Naive B cell (primary cell): ENCODE measurements at places on chromosomes 6 and 20.

- no peaks in the 10 kb centered on the region for H3K4me1 ChIP-seq
- H3K36me3 ChIP-seq: peaks cover 9% of the 10 kb centered on the region
- no peaks in the 10 kb centered on the region for H3K27me3 ChIP-seq
- H3K27ac ChIP-seq: no peak overlapping the region
- no peak overlapping the region for H3K4me3 ChIP-seq
These were observed 634.6 kb downstream of the PRKN start for GRCh38 chr6:162092816-162093502.

GRCh38 chr6:52538252-52538900 lies 38.5 kb downstream of the TRAM2 start:
- no peaks in the 10 kb centered on the region for H3K27me3 ChIP-seq
- H3K4me1 ChIP-seq: peaks cover 17% of the 10 kb centered on the region
- H3K4me3 ChIP-seq: no peak overlapping the region
- no peak overlapping the region for H3K27ac ChIP-seq
- no peaks in the 10 kb centered on the region for H3K36me3 ChIP-seq

GRCh38 chr6:46215213-46215612 lies 44.4 kb upstream of the ENPP5 start:
- H3K27ac ChIP-seq: no peak overlapping the region
- peaks cover 11% of the 10 kb centered on the region for H3K4me1 ChIP-seq
- no peaks in the 10 kb centered on the region for H3K27me3 ChIP-seq
- no peaks in the 10 kb centered on the region for H3K36me3 ChIP-seq
- no peak overlapping the region for H3K4me3 ChIP-seq
- DNase-seq: no peak

- no peak overlapping the region for H3K4me3 ChIP-seq
- DNase-seq: no peak
- H3K27me3 ChIP-seq: no peaks in the 10 kb centered on the region
- no peak overlapping the region for H3K27ac ChIP-seq
- H3K36me3 ChIP-seq: no peaks in the 10 kb centered on the region
- peaks cover 45% of the 10 kb centered on the region for H3K4me1 ChIP-seq
These were observed 112.1 kb upstream of the TMEM170B start for GRCh38 chr6:11425431-11425871.

GRCh38 chr6:45657226-45657625 lies 279.5 kb upstream of the SUPT3H start:
- no peak for DNase-seq
- H3K27ac ChIP-seq: no peak overlapping the region
- no peaks in the 10 kb centered on the region for H3K36me3 ChIP-seq
- H3K4me1 ChIP-seq: peaks cover 9% of the 10 kb centered on the region
- H3K4me3 ChIP-seq: no peak overlapping the region

DNA sequence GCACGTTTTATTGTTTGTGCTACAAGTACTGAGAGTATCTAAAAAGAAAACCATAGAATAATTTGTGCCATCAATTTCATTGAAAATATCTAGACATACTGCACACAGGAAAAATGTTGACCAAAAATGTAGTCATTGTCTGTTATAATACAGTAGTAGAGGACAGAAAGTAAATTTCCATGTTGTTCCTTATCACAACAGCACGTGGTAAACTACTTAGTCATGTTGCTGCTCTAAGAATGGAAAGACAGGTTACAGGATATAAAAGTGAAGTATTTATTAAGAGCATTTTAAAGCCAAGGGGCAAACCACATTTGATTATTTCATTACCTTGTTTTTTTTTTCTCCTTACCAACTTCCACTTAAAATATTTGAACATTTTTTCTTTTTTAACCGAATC lies 89.0 kb upstream of the CEP85L start:
- no peak overlapping the region for H3K4me3 ChIP-seq
- no peak overlapping the region for H3K27ac ChIP-seq
- peaks cover 10% of the 10 kb centered on the region for H3K4me1 ChIP-seq

GRCh38 chr6:41025966-41026530 lies 13.0 kb downstream of the UNC5CL start:
- H3K27ac ChIP-seq: no peak overlapping the region
- no peaks in the 10 kb centered on the region for H3K27me3 ChIP-seq
- DNase-seq: no peak
- H3K4me3 ChIP-seq: peak overlapping the region; percentile 73

GRCh38 chr6:167116109-167116837 lies 6.6 kb upstream of the CCR6 start:
- H3K4me3 ChIP-seq: peak overlapping the region; percentile 23
- H3K27ac ChIP-seq: peak overlapping the region; percentile 95
- no peaks in the 10 kb centered on the region for H3K27me3 ChIP-seq
- H3K36me3 ChIP-seq: peaks cover 17% of the 10 kb centered on the region

GRCh38 chr6:163983679-163984078 lies 569.2 kb downstream of the QKI start:
- no peaks in the 10 kb centered on the region for H3K36me3 ChIP-seq
- H3K4me1 ChIP-seq: peaks cover 12% of the 10 kb centered on the region
- peaks cover 19% of the 10 kb centered on the region for H3K27me3 ChIP-seq
- no peak overlapping the region for H3K27ac ChIP-seq

DNA sequence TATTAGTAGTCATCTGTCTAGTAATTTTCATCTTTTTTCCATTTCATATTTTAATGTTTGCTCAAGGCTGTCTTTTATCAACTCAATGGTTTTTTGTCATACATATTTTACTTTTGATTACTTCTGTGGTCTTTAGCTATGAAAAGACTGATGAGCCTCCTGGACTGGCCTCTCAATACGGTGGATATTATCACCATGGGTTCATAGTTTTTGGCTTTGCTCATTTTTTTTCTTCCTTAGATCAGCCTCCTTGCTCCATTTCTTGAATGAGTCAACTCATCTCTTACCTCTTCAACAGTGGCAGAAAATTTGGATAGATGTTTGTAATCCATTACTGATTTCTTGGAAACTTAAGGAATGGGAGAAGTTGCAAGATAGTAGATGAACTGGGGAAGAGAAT lies 80.1 kb upstream of the ELOVL5 start:
- H3K4me1 ChIP-seq: peaks cover 42% of the 10 kb centered on the region
- H3K27me3 ChIP-seq: no peaks in the 10 kb centered on the region
- H3K36me3 ChIP-seq: no peaks in the 10 kb centered on the region
- no peak overlapping the region for H3K27ac ChIP-seq
- no peak overlapping the region for H3K4me3 ChIP-seq
- no peak for DNase-seq

GRCh38 chr6:42984924-42985475 lies 630 bp downstream of the PPP2R5D start:
- no peak overlapping the region for H3K27ac ChIP-seq
- DNase-seq: peak; percentile 11
- peaks cover 46% of the 10 kb centered on the region for H3K4me1 ChIP-seq
- peak overlapping the region; percentile 91 for H3K4me3 ChIP-seq
- H3K36me3 ChIP-seq: no peaks in the 10 kb centered on the region
- H3K27me3 ChIP-seq: no peaks in the 10 kb centered on the region

DNA sequence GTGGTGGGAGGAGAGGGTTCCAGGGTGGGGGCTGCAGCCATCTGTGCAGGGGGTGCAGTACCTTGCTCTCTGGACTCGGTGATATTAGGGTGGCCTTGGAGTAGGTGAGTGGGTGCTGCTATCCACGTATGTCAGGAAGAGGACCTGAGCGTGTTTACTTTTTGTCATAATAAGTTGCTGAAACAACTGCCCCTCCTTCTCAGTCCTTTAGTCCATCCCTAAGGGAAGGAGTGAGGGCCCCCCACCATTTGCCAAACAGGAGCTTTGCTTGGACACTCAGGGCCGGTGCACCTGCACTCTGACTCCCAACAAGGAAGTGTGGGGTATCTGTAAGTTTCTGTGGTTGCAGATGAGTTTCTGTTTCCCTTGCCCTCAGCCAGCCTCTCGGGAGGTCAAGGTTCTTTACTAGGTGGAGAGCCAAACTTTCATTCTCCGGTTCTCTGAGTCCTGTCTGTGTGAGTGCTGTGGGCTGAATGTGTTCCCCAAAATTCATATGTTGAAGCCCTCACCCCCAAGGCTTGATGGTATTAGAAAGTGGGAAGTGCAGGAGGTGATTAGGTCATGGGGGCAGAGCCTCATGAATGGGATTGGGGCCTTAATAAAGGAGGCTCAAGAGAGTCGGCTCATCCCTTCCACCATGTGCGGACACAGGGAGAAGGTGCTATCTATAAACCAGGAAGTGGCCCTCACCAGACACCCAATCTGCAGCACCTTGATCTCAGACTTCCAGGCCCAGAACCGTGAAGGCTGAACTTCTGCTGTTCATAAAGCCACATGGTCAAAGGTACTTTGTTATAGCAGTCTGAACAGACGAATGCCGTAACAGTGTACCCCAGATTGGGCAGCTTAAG lies 19.6 kb upstream of the CCR6 start:
- DNase-seq: peak; percentile 81
- peak overlapping the region; percentile 65 for H3K4me3 ChIP-seq
- no peaks in the 10 kb centered on the region for H3K27me3 ChIP-seq
- H3K27ac ChIP-seq: peak overlapping the region; percentile 97
- no peaks in the 10 kb centered on the region for H3K36me3 ChIP-seq

DNA sequence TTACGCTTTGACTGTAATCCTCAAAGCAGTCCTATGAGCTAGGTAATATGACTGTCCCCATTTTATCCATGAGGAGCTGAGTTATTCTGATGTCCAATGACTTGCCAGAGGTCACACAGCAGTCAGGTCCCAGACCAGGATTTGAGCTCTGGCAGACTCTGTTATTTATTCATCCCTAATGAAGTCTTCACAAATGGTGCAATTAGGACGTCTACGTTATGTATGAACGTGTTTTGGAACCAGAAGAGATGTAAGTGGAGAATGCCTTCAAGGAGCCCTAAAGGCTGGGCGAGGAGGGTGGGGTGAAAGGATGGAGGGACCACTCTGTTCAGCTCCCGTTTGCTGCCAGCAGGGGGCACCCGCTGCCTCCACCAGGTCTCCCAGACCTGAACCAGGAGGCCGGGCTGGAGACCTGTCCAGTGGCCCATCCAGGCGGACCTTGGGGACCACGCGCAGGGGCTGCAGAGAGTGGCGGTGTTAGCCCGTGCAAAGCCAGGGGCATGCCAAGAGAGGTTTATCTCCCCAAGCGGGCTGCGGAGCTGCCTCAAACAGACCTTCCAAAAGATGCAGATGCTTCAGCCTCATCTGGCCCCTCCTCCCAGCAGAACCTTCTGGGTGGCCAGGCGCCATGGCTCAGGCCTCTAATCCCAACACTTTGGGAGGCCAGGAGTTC lies 15.2 kb upstream of the ZNF335 start:
- peaks cover 7% of the 10 kb centered on the region for H3K4me1 ChIP-seq
- no peaks in the 10 kb centered on the region for H3K36me3 ChIP-seq
- H3K27me3 ChIP-seq: peaks cover 9% of the 10 kb centered on the region
- peak; percentile 70 for DNase-seq
- no peak overlapping the region for H3K27ac ChIP-seq
- H3K4me3 ChIP-seq: no peak overlapping the region

GRCh38 chr6:25962149-25963127 lies at the start of gene TRIM38:
TRIM38 (plus strand) TSS chr6:25962802; CDS start chr6:25966523, 3,721 bp downstream.
- H3K4me3 ChIP-seq: peak within 1 kb of the TSS; percentile 93
- H3K27ac ChIP-seq: peak within 1 kb of the TSS; percentile 100
- peaks cover 80% of the 10 kb centered on the region for H3K4me1 ChIP-seq
- DNase-seq: peak; percentile 91

DNA sequence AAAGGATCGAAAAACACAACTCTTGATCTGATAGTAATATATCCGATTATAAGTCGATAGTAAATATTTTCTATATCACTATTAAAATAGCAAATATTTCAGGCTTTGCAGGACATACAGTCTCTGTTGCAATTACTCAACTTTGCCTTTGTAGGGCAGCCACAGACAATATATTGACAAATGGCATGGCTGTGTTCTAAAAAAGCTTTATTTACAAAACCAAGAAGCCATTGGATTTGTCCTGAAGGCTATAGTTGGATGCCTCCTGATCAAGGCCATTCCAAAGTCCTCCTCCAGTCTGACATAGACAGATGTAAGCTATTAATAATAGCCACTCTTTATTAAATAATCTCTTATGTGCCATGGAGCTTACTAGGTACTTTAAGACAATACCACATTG lies 5.9 kb downstream of the OCSTAMP start:
- no peak overlapping the region for H3K27ac ChIP-seq
- DNase-seq: no peak
- peaks cover 5% of the 10 kb centered on the region for H3K4me1 ChIP-seq
- H3K4me3 ChIP-seq: peak overlapping the region; percentile 44
- peaks cover 9% of the 10 kb centered on the region for H3K27me3 ChIP-seq

DNA sequence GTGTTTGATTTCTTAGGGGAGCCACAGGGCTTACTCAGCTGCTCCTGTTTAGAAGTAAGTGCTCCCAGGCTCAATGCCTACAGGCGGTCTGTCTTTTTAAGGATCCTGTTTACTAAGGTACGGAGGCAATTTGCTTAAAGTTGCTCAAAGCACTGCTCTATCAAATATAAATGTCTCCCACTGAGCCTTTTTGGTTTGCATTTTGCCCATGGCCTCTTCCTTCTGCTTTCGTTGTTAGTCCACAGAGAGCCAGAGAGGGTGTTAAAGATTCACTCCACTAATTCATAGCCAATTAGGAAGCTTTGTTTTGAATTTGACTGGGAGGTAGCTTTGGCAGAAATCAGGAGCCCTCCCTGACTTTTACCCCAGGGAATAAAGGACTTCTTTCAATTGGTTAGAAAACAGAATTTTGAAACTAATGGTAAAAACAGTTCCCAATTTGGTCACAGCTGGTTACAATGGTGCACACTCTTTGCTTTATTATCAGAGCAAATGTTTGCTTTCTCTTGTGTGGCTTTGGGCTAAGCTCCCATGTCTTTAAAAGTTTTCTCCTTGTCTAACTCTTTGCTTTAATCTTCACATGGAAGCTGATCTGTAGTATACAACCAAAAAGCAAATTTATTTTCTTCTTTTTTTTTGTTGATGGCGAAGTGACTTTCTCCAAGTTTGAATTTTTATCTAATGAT lies 126.2 kb downstream of the IMPG1 start:
- H3K27ac ChIP-seq: no peak overlapping the region
- no peaks in the 10 kb centered on the region for H3K36me3 ChIP-seq
- DNase-seq: no peak
- no peak overlapping the region for H3K4me3 ChIP-seq
- H3K27me3 ChIP-seq: no peaks in the 10 kb centered on the region

GRCh38 chr20:14422892-14423291 lies 85.5 kb upstream of the FLRT3 start:
- H3K4me3 ChIP-seq: no peak overlapping the region
- H3K4me1 ChIP-seq: no peaks in the 10 kb centered on the region
- H3K27ac ChIP-seq: no peak overlapping the region
- H3K27me3 ChIP-seq: peaks cover 5% of the 10 kb centered on the region

- no peaks in the 10 kb centered on the region for H3K36me3 ChIP-seq
- H3K27ac ChIP-seq: no peak overlapping the region
- no peak overlapping the region for H3K4me3 ChIP-seq
- H3K27me3 ChIP-seq: no peaks in the 10 kb centered on the region
- DNase-seq: no peak
- H3K4me1 ChIP-seq: peaks cover 10% of the 10 kb centered on the region
These were observed 730.9 kb upstream of the GJE1 start for GRCh38 chr6:141401851-141402250.

GRCh38 chr6:31568537-31568961 lies 3.5 kb upstream of the LTA start:
- peaks cover 94% of the 10 kb centered on the region for H3K4me1 ChIP-seq
- H3K4me3 ChIP-seq: peak overlapping the region; percentile 56
- H3K27me3 ChIP-seq: no peaks in the 10 kb centered on the region
- H3K36me3 ChIP-seq: no peaks in the 10 kb centered on the region
- DNase-seq: peak; percentile 87

GRCh38 chr6:45256697-45257695 lies 71.1 kb upstream of the RUNX2 start:
- no peaks in the 10 kb centered on the region for H3K4me1 ChIP-seq
- no peaks in the 10 kb centered on the region for H3K36me3 ChIP-seq
- H3K4me3 ChIP-seq: no peak overlapping the region
- H3K27me3 ChIP-seq: no peaks in the 10 kb centered on the region
- no peak overlapping the region for H3K27ac ChIP-seq
